ENCODE measurements at places on chromosomes 11 and 22.
A peak's percentile ranks its signal among the peaks of the same experiment; 100 is the strongest.

DNA sequence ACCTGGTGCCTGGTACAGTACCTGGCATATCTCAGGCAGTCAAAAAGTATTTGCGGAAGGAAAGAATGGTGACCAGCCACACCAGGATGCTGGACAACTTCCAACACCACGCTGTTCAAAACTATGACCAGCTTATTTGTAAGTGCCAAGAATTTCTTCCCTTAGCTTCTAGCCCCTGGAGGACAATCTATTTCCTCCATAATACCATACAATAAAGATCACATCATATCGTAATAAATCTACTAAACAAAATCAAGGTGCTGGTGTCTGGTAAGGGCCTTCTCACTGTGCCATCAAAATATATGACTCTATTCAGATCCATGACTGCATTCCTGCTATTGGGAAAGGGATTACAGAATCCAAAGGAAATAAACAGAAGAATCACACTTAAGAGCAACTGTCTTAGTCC is 51.5 kb downstream of the ALG9 start:
- no peak for DNase-seq

- peak; percentile 69 for DNase-seq
These were observed 7.8 kb upstream of the FAT3 start for GRCh38 chr11:92216789-92217188.

DNA sequence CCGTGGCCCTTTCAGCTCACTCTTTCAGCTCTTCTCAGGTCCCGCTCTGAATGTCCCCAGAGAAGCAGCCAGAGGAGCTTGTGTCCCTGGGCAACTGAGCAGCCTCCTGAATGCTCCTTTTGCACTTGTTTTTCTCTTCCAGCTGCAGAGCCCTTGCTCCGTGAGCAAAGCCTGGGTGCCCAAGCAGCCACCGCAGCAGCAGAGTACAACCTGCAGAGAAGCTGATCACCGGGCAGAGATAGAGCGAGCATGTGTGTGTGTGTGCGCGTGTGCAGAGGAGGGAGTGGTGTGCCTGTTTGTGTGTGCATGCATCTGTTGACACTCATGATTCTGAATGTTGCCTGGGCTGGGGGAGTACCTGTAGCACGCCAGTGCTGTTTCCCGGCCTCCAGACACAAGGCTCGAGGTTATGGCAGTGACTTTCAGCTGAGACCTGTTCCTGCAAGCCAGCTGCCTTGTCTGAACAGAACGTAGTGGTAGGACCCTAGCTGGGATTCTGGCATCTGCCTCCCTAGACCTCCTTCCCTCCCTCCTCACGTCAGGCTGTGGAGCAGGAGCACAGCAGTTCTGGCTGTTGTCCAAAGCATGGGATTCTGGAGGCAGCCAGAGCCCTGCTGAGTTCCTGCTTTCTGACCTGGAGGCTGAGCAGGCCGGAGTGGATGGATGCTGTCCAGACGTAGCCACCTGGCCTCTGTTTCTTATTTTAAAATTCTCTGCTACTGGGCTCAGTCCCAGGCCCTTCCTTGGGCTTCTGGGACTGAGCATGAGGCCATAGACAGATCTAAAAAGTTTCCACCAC is 4.5 kb upstream of the MAPK8IP1 start:
- no peak for DNase-seq

GRCh38 chr22:48885271-48885918 is 942.3 kb downstream of the BRD1 start:
- no peak for DNase-seq

DNA sequence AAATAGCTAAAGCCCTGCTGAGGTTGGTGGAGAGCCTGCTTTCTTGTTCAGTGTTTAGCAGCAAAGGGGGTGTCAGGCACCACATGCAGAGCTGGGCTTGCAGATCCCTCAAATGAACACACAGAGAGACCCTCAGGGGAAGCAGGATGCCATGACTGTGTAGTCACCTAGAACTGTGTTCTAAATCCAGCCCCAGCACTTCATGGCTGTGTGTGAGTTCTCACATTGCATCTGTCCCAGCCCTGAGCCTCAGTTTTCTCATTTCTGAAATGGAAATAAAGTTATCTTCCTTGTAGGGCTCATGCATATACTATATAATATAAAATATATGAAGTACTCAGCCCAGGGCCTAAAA is 47.1 kb downstream of the CWC15 start:
- DNase-seq: no peak

- DNase-seq: no peak
These were observed 78.6 kb downstream of the PRR5L start for GRCh38 chr11:36374726-36375125.

Measured in DMS53 (cell line).